ENCODE measurements at places on chromosomes 3 and 15.
A peak's percentile ranks its signal among the peaks of the same experiment; 100 is the strongest.

DNA sequence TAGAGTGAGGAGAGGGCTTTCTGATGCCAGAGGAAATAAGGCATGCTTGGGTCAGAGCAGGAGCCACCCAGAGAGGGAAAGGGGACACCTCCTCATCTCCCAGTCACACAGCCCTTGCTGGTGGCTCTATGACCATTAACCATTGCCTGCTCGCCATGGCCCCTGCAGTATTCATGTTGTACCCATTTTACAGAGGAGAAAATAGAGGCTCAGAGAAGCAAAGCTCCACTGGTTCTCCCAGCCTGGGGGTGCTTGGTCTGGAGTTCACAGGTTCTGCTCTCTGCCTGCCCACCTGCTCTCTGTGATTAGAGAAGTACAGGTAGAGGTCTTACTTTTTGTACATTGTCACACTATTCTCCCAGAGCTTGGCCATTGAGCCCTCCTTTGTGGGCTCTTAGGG lies 56.2 kb downstream of the LINGO1 start:
- no peak for DNase-seq
- H3K27ac ChIP-seq, result no peak overlapping the region
- peaks cover 15% of the 10 kb centered on the region for H3K4me1 ChIP-seq
- H3K36me3 ChIP-seq, result no peaks in the 10 kb centered on the region
- H3K4me3 ChIP-seq, result no peak overlapping the region

DNA sequence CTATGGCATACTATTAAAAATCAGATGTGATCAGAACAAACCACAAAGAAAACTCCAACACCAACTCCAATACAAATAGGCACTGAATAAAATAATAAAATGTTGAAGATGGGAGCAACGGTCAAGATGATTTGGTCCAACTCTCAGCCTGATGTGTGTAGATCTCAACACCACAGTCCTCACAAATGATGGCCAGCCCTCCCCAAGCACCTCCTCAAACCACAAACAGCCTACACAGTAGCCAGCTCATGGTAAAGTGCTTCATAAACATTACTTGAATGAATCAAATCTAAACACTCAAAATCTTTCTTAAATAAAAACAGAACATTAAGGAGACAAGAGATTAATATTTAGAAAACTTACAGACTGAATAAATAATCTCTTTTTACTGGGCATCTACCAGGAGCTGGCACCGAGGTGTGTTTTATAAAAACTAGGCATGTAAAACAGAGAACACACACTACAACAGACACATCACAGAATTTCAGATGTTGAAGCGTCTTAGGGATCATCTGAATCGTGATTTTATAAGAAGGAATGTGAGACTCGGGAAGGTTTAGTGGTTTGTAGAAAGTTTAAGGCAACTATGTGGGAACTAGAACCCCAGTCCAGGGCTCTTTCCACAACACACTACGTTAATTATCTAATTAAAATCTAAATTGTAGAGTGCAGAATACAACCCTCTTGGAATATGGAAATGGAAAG lies 102.4 kb downstream of the MYLK start:
- H3K36me3 ChIP-seq, result no peaks in the 10 kb centered on the region
- H3K27me3 ChIP-seq, result no peaks in the 10 kb centered on the region
- H3K4me1 ChIP-seq, result peaks cover 36% of the 10 kb centered on the region
- H3K27ac ChIP-seq, result peak overlapping the region; percentile 34
- DNase-seq, result no peak

DNA sequence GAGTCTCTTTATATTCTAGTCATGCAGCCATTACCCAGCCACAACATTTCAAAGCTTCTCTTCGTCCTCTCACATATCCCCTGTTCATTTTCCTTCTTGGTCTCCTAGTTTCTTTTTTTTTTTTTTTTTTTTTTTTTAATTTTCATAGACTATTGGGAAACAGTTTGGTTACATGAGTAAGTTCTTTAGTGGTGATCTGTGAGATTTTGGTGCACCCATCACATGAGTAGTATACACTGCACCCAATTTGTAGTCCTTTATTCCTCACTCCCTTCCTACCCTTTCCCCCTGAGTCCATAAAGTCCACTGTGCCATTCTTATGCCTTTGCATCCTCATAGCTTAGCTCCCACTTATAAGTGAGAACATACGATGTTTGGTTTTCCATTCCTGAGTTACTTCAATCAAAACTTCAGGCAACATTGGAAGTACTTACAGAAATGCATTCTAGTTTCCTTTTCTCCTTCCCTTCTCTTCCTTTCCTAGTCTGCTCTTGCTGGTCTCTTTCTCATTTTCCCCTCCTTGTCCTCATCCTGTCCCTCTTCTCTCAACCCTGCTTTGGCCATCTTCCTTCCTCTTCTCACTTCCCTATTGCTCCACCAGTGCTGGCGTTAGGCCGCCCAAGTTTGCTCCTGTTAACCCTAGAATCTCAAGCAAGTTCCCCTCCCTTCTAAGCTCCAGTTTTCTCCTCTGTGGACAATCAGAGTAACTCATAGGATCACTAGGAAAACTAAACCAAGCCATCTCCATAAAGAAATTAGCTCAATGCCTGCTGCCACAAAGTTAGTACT lies 4.8 kb downstream of the ATP8B4 start:
- H3K27ac ChIP-seq, result no peak overlapping the region
- no peak overlapping the region for H3K4me3 ChIP-seq
- no peaks in the 10 kb centered on the region for H3K4me1 ChIP-seq
- no peaks in the 10 kb centered on the region for H3K27me3 ChIP-seq

DNA sequence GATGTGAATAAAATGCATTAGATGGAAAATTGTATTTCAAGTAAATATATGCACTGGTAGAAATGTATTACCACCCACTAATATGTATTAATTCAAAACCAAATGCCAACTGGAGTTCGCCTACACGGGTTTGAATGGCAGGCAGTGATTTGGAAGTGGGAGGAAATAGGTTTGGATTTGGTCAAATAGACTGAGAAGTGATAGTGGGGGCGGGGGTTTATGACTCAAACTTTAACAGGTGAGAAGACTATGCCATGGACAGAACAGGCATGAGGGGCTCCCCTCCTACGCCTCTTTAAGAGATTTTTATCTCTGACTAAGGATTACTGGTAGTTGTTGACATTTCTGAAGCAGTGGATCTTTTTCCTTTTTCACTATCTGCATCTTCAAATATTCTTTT lies 677.8 kb downstream of the NTRK3 start:
- no peaks in the 10 kb centered on the region for H3K27me3 ChIP-seq
- no peak overlapping the region for H3K27ac ChIP-seq
- H3K4me3 ChIP-seq, result no peak overlapping the region
- no peaks in the 10 kb centered on the region for H3K36me3 ChIP-seq
- no peak for DNase-seq

GRCh38 chr3:138127636-138128365 lies 4.4 kb downstream of the A4GNT start:
- H3K27me3 ChIP-seq, result no peaks in the 10 kb centered on the region
- H3K27ac ChIP-seq, result no peak overlapping the region
- no peaks in the 10 kb centered on the region for H3K4me1 ChIP-seq
- H3K36me3 ChIP-seq, result no peaks in the 10 kb centered on the region

- no peak for DNase-seq
- H3K4me1 ChIP-seq, result peaks cover 5% of the 10 kb centered on the region
- no peak overlapping the region for H3K27ac ChIP-seq
- no peaks in the 10 kb centered on the region for H3K27me3 ChIP-seq
Measured at GRCh38 chr3:141649871-141650270, 88.2 kb upstream of the RNF7 start.

DNA sequence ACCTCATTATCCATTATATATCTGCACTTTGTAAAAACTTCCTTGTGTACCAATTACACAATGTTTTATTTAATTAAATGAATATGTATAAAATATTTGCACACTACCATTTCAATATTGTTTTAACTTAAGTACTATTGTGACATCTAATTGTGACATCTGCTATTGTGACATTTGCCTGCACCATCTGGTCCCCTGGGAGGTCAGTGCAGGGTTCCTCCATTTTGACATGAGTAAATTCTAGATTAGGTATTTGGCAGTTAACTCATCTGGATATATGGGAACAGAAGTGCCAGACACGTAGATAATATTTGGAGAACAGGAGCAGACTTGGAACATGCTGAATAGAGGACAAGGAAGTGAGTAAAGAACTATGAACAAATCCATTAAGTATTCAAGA lies 332.1 kb downstream of the VGLL3 start:
- no peaks in the 10 kb centered on the region for H3K4me1 ChIP-seq
- no peaks in the 10 kb centered on the region for H3K27me3 ChIP-seq
- H3K27ac ChIP-seq, result no peak overlapping the region
- H3K36me3 ChIP-seq, result no peaks in the 10 kb centered on the region
- no peak for DNase-seq
- H3K4me3 ChIP-seq, result no peak overlapping the region

DNA sequence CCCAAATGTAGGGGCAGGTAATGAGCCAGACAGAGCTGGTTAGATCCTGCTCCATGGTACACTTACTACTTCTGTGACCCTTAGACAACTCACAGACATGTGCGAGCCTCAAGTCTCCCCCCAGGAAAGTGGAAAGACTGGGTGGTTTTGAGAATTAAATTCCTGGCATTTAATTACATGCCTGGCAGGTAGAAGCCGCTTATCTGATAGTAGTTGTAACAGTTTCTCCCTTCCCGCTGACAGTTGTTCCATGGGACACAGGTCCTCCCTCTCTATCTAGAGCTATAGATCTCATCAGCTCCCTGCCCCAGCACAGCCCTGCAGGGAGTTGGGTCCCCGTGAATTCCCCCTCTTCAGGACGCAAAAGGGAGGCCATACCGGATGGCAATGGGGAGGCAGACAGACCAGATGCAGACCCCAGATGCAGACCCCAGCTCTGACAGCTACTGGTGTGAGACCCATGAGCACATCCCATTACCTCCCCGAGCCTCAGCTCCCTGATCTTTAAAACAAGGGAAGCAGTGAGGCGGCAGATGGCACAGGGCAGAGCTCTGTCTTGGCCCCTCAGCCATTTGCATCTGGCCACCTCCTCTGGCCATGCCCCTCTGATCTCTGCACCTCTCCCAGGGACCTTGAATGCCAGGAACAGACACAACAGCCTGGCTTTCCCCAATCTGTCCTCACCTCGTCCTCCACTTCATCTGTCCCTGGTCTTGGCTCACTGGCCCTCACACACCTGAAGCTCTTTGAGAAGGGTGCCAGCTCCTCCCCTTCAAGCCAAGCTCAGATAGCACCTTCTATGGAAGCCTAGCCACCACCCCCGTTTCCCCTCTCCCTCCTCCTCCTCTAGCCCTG lies 34.1 kb upstream of the NR2C2 start:
- no peak for DNase-seq
- H3K4me3 ChIP-seq, result no peak overlapping the region
- H3K27ac ChIP-seq, result no peak overlapping the region
- no peaks in the 10 kb centered on the region for H3K36me3 ChIP-seq

GRCh38 chr3:129312671-129313414 lies 34.2 kb downstream of the HMCES start:
- H3K36me3 ChIP-seq, result no peaks in the 10 kb centered on the region
- peaks cover 31% of the 10 kb centered on the region for H3K4me1 ChIP-seq
- peak overlapping the region; percentile 90 for H3K27ac ChIP-seq
- H3K4me3 ChIP-seq, result no peak overlapping the region
- DNase-seq, result peak; percentile 67
- H3K27me3 ChIP-seq, result no peaks in the 10 kb centered on the region

GRCh38 chr3:119149484-119149883 lies 3.5 kb downstream of the TEX55 start:
- no peaks in the 10 kb centered on the region for H3K36me3 ChIP-seq
- H3K27me3 ChIP-seq, result no peaks in the 10 kb centered on the region
- no peak overlapping the region for H3K4me3 ChIP-seq
- no peak overlapping the region for H3K27ac ChIP-seq

DNA sequence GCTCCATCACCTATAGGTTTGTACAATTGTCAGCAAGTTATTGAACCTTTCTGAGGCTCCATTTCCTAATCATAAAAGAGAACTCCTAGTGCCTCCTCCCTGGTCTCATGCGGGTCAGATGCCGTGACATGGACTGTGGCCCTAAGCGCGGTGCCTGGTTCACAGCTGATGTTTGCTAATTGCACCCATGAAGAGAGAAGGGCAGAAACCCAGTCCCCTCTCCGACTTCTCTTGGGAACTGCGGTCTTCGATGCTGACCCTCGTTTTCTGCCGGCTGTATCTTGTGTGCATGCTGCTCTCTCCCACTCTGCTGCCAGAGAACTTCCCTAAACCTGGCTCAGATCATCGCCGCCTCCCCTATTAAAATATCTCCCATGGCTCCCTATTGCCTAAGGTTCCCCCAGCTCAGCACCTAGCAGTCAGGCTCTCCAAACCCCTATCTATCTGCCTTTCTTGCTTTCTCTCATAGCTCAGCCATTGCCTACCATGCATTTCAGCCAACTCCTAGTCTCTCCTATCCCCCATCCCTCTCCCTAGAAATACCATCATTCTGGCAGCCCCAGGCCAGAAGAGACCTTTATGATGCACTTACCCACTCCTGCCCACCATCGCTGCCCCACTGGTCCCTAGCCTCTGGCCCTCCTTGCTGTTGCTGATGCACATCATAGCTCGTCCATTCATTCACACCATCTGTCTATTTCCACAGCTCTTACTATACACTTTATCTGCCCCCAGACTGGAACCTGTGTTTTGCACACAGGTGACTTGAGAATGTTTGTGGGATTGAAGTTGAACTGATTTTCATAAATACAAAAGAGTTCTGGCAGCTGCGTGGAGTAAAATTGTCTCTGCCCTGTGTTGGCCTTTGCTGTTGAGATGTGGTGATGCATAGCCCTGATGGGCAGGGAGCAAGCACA lies 6.6 kb downstream of the ISG20 start:
- no peaks in the 10 kb centered on the region for H3K36me3 ChIP-seq
- no peak for DNase-seq
- no peaks in the 10 kb centered on the region for H3K4me1 ChIP-seq
- no peaks in the 10 kb centered on the region for H3K27me3 ChIP-seq
- H3K4me3 ChIP-seq, result no peak overlapping the region
- H3K27ac ChIP-seq, result no peak overlapping the region

- no peaks in the 10 kb centered on the region for H3K36me3 ChIP-seq
- no peak overlapping the region for H3K27ac ChIP-seq
- H3K27me3 ChIP-seq, result no peaks in the 10 kb centered on the region
- no peak for DNase-seq
- H3K4me1 ChIP-seq, result no peaks in the 10 kb centered on the region
Measured at GRCh38 chr3:79983118-79983517, 215.3 kb upstream of the ROBO1 start.

DNA sequence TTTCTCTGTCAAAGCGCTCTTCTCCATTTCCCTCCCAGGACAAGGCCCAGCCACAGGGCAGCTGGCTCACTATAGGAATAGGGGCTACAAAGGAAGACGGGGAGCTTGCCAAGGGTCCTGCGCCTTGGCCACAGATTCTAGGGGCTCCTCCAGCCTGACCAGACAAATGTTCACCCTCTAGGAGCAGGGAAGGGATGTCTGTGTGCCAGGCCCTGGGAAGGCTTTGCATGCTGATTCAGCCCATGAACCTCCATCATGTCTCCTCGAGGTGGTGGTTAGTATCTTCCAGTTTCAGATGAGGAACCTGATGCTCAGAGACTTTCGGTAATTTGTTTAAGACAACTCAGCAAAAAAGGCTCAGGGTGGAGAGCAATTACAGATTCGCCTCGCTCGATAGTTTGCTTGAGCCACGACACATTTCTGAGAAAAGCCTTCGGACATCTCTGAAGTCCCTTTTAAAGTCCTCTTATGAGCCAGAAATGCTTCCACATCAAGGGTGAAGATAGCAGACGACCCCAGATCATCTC lies 110.0 kb downstream of the XXYLT1 start:
- no peaks in the 10 kb centered on the region for H3K27me3 ChIP-seq
- no peaks in the 10 kb centered on the region for H3K36me3 ChIP-seq
- no peaks in the 10 kb centered on the region for H3K4me1 ChIP-seq
